ENCODE measurements at places on chromosomes 7 and 10. TPM values are rescaled to one million over a fixed set of nuclear protein-coding genes. Genes with fewer than 3 reads are reported as not detected.

DNA sequence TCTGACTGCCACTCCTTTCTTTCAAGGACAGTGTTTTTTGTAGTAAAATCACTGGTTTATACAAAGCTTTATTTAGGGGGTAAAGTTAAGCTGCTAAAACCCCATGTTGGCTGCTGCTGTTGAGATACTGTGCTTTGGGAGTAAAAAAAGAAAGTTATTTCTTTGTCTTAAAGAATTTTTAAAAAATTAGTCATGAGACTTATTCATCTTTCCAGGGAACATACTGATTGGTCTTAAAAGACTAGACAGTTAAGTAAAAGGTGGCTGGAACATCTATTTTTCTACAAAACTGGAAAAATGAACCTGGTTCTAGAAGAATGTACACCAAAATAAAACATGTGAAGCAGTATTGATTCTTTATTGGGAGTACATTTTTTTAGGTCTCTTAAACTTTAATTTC lies 20.6 kb downstream of the BBIP1 start:
- no peak for DNase-seq

The CADPS2 gene
- 97.8 TPM for total RNA-seq

GRCh38 chr7:124171068-124171467 lies 138.2 kb upstream of the TMEM229A start:
- peak; percentile 50 for DNase-seq

GRCh38 chr7:129074994-129075393 lies 20.1 kb upstream of the TNPO3 start:
- no peak for DNase-seq

DNA sequence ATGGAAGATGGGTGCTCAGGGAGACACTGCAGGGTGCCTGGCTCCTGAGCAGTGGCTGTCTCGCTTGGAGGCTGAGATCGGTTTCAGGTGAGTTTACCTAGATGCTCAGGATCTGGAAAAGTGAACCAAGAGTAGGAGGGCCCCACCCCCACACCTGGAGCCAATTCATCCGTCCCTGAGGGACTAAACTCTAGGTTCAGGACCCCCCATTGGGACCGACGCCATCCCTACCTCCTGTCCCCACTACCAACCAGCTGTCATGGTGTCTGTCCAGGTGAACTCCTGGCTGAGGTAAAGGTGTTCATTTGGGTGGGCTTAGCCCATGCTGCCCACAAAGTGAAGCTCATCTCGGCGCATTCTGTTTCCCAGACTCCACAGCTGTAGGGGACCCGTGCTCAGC lies 174.6 kb upstream of the PLPP4 start:
- no peak for DNase-seq

DNA sequence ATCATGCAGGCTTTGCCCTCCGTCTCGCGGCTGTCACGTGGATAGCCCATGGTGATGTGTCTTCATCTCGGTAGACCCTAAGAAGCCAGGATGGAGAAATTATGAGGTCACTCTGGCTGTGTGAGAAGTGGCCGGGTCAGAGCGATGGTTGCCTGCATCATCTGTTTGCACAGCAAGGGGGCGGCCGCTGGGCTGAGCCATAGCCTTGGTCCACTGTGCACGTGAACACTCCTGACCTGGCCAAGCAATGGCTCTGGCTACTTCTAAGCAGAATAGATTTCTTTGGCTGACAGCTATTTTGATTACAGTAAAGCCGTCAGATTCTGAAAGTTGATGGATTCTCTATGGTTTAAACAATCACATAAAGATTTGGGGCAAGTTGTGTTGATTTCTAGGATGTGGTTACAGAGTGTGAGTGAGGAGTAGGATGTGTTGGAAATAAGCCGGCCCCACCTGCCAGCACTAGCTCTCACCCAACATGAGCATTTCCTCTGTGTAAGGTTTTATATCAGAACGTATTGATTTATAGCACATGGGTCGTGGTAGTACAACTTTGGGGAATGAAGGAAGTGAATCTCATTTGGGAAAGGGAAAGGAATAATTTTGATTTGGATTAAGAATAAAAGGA lies 214.4 kb upstream of the GPR26 start:
- DNase-seq: no peak

DNA sequence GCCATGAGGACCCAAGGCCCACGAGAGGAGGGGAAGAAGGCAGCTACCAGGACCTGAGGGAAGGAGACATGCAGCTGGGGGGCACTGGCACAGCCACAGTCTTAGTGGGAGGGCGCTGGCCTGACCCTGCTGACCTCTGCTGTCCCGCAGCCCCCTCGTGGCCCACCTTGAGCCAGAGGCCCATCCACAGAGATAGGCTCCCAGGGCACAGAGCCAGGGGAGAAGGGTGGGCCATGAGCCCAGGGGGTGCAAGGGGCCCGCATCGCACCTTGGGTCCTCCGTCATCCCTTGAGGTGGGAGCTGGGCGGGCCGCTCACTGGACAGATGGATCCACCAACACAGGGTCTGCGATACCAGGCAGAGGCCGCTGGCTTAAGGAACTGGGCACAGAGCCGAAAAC lies 387.7 kb upstream of the PFKP start:
- DNase-seq: no peak

- no peak for DNase-seq
Observed at GRCh38 chr10:112907893-112908292, 42.2 kb upstream of the TCF7L2 start.

DNA sequence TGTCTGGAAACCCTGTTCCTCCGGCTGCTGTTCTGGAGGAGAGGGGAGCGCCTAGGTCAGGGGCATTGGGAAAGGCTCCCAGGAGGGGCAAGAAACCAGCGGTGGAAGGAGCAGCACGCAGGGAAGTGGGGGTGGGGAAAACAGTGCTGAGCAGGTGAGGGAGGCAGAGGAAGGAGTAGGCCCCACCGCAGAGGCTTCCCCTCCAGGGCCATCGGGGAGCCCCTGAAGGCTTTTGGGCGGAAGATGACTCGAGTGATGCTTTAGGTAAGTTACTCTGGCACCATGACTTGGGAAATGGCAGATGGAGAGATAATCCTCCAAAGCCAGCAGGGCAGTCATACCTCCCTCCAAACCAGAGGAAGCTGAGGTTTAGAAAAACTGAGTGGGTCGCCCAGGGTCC lies 106.5 kb upstream of the ANLN start:
- no peak for DNase-seq

DNA sequence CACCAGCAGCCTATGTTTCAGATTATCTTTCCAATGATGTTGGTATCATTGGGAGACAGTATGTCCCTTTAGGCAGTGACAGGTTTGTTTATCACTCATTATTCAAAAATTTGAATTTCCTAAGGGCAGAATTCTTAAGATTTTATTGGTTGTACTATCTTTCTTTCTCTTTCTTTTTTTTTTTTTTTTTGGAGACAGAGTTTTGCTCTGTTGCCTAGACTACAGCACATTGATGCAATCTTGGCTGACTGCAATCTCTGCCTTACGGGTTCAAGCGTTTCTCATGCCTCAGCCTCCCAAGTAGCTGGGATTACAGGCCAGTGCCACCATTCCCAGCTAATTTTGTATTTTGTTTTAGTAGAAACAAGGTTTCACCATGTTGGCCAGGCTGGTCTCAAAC lies 111.2 kb downstream of the PON1 start:
- DNase-seq: no peak

GRCh38 chr10:49298983-49299815 lies at the start of gene C10orf71:
Gene C10orf71, plus strand, starts transcription at chr10:49299170. Its CDS starts 23,376 bp downstream, at chr10:49322546.
- no peak for DNase-seq

- DNase-seq: peak; percentile 42
Observed at GRCh38 chr7:137820677-137821420, 25.9 kb downstream of the DGKI start.
